Placental pericyte (primary cell): ENCODE measurements at places on chromosomes 11 and 22. TPM values are rescaled to one million over a fixed set of nuclear protein-coding genes. Genes with fewer than 3 reads are reported as not detected.

The KCNA4 gene
- not detected in 2 replicates for total RNA-seq

The KRTAP5-8 gene
- not detected in 2 replicates for total RNA-seq

The RTCB gene
- 136 and 151 TPM in 2 replicates for total RNA-seq

The PLXNB2 gene
- 174 and 339 TPM in 2 replicates for total RNA-seq

The CELSR1 gene
- total RNA-seq: under 0.01 and 0.43 TPM in 2 replicates

The CATSPERZ gene
- total RNA-seq: 0.44 TPM in 1 of 2 replicates, not detected in the other

The CCDC87 gene
- 0.29 and 0.44 TPM in 2 replicates for total RNA-seq

The SLC25A18 gene
- under 0.01 TPM in 1 of 2 replicates, not detected in the other for total RNA-seq

The ZP1 gene
- total RNA-seq: 0.14 TPM in 1 of 2 replicates, not detected in the other

The HMOX1 gene
- 8.0 and 34.6 TPM in 2 replicates for total RNA-seq

The LRP5 gene
- 21.2 and 70.9 TPM in 2 replicates for total RNA-seq

The MRGPRE gene
- not detected in 2 replicates for total RNA-seq

The GPR83 gene
- not detected in 2 replicates for total RNA-seq

The DAGLA gene
- total RNA-seq: 2.9 and 4.2 TPM in 2 replicates

The TMPRSS5 gene
- total RNA-seq: under 0.01 and 3.7 TPM in 2 replicates

The C11orf65 gene
- total RNA-seq: 0.44 and 0.72 TPM in 2 replicates

The OLFML1 gene
- 0.44 and 0.72 TPM in 2 replicates for total RNA-seq

The GLB1L2 gene
- under 0.01 TPM in 1 of 2 replicates, not detected in the other for total RNA-seq

The PNPLA3 gene
- 5.9 and 12.0 TPM in 2 replicates for total RNA-seq

The SLC37A2 gene
- total RNA-seq: 0.88 and 13.0 TPM in 2 replicates

The GGT1 gene
- total RNA-seq: 1.7 and 12.0 TPM in 2 replicates

The SPI1 gene
- total RNA-seq: 0.29 TPM in 1 of 2 replicates, not detected in the other

The CCDC188 gene
- total RNA-seq: 0.14 TPM in 1 of 2 replicates, not detected in the other

The SCUBE1 gene
- not detected in 2 replicates for total RNA-seq

The TEAD1 gene
- 78.1 and 230 TPM in 2 replicates for total RNA-seq

The SAA2 gene
- not detected in 2 replicates for total RNA-seq

The AIFM3 gene
- total RNA-seq: under 0.01 and 0.22 TPM in 2 replicates

The NNMT gene
- 236 and 711 TPM in 2 replicates for total RNA-seq

The PHOX2A gene
- not detected in 2 replicates for total RNA-seq

The MS4A3 gene
- total RNA-seq: not detected in 2 replicates

The POU2AF3 gene
- 0.14 TPM in 1 of 2 replicates, not detected in the other for total RNA-seq

The CCDC73 gene
- not detected in 2 replicates for total RNA-seq

The CD248 gene
- 111 and 123 TPM in 2 replicates for total RNA-seq

The IGSF9B gene
- total RNA-seq: under 0.01 TPM in 1 of 2 replicates, not detected in the other

The MYRF gene
- 6.4 and 39.2 TPM in 2 replicates for total RNA-seq

The OR8D1 gene
- not detected in 2 replicates for total RNA-seq

The NRIP3 gene
- 6.1 and 43.1 TPM in 2 replicates for total RNA-seq

The MS4A15 gene
- total RNA-seq: not detected in 2 replicates
